HCT116 (cell line): ENCODE measurements at places on chromosomes 7 and 10. TPM values are rescaled to one million over a fixed set of nuclear protein-coding genes. Genes with fewer than 3 reads are reported as not detected.
A peak's percentile ranks its signal among the peaks of the same experiment; 100 is the strongest.

GRCh38 chr7:128874140-128875031 is 11.7 kb downstream of the ATP6V1F start:
- H3K27me3 ChIP-seq = no peaks in the 10 kb centered on the region
- H3K36me3 ChIP-seq = no peaks in the 10 kb centered on the region
- no peak overlapping the region; the same call in 1 of the 2 replicates for H3K27ac ChIP-seq
- DNase-seq = no peak
- peaks cover 18% of the 10 kb centered on the region for H3K4me1 ChIP-seq

GRCh38 chr10:119421891-119422681 is 120.4 kb downstream of the RGS10 start:
- H3K36me3 ChIP-seq = no peaks in the 10 kb centered on the region
- H3K27ac ChIP-seq = no peak overlapping the region
- H3K4me3 ChIP-seq = no peak overlapping the region
- no peak for DNase-seq
- no peaks in the 10 kb centered on the region for H3K4me1 ChIP-seq

DNA sequence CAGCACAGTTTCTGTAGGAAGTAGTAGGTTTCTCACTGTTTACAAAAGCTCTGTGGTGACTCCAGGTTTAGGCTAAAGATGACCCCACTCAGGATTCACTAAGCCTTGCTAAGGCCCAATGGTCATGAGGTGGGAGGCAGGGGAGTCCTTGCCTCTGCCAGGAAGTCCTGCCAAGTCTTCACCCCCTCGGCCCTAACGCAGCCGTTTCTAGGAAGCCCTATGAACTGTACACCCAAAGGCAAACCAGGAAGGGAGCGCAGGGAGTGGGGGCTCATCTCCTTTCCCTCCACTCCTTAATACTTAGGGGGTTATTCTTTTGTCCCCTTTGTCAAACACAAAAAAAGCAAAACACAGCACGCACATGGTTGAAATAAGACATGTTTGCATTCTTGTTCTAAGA is 64.6 kb downstream of the CTBP2 start:
- no peaks in the 10 kb centered on the region for H3K27me3 ChIP-seq
- H3K4me3 ChIP-seq = no peak overlapping the region
- H3K4me1 ChIP-seq = no peaks in the 10 kb centered on the region
- DNase-seq = no peak
- H3K27ac ChIP-seq = no peak overlapping the region

DNA sequence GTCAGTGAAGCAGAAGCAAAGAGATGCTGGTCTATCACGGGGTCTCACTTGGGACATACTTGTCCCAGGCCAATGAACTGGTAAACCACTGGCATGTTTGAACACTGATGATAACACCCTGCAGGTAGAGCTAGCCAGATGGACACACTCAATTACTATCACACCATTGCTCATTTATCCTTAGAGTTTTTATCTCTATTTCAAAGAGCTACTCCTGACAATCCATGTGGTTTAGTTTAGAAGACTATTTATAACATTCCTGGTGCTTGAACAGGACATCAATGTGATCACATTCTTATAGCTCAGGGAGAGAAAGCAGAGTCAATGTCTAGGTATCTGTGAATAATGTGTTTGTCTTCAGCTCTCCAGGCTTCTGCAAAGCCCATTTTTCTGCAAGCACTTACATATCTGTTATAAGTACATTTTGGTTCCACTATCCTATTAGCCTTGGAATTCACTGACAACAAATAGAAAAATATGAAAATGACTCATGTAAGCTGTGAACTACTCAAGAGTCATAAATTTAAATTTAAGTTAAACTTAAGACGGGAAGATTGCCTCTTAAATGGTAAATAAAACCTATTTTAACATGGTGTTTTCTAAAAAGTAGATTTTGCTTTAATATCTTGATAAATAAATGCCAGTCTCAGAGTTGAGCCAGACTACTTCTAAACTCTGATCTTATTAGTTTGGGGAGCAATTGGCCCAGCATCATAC is 106.7 kb upstream of the MBL2 start:
- no peaks in the 10 kb centered on the region for H3K36me3 ChIP-seq
- DNase-seq = no peak
- no peaks in the 10 kb centered on the region for H3K27me3 ChIP-seq

GRCh38 chr10:69774596-69774995 is 27.1 kb upstream of the COL13A1 start:
- no peak overlapping the region for H3K4me3 ChIP-seq
- H3K27me3 ChIP-seq = peaks cover 3% of the 10 kb centered on the region; the same call in 1 of the 2 replicates
- H3K4me1 ChIP-seq = peaks cover 11% of the 10 kb centered on the region
- H3K36me3 ChIP-seq = no peaks in the 10 kb centered on the region

DNA sequence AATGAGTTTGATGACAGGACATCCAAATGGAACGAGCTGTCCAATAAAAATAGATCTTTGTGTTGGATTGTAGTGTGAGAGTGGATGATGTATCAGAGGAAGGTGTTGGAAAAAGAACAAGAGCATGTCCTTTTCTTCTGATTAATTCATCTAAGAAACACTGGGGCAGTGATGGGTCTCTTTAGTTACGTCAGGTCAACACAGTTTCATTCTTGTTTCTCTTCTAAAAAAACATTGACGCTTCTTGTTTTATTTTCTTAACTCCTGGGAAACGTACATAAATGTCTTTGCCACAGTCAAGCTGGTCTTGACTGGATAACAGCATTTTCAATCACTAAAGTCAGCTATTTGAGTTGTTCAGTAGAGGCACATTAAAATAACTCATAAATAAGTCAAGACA is 67.0 kb downstream of the PPP1R9A start:
- no peak overlapping the region for H3K27ac ChIP-seq
- no peak overlapping the region for H3K4me3 ChIP-seq
- H3K27me3 ChIP-seq = no peaks in the 10 kb centered on the region
- no peaks in the 10 kb centered on the region; the same call in 1 of the 2 replicates for H3K4me1 ChIP-seq
- H3K36me3 ChIP-seq = no peaks in the 10 kb centered on the region
- no peak for DNase-seq

DNA sequence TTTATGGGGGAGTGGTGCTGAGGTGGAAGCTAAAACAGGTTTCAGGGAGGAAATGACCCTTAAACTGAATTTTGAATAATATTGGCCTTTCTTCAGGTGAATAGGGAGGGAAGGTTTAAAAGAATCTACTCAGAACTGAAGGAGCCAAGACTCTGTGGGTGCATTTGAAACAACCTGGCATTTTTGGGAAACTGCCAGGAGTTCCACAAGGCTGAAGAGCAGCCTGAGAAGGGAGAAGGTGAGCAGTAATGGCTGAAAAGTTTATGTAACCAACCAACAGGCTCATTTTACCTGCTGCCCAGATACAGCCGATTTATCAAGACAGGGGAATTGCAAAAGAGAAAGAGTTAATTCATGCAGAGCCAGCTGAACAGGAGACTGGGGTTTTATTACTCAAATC is 4.0 kb upstream of the PANK1 start:
- no peaks in the 10 kb centered on the region for H3K36me3 ChIP-seq
- H3K4me1 ChIP-seq = peaks cover 8% of the 10 kb centered on the region; the same call in 1 of the 2 replicates
- H3K27me3 ChIP-seq = no peaks in the 10 kb centered on the region
- DNase-seq = no peak
- no peak overlapping the region for H3K27ac ChIP-seq
- H3K4me3 ChIP-seq = no peak overlapping the region

GRCh38 chr7:111137296-111138192 is 46.6 kb downstream of the LRRN3 start:
- H3K27me3 ChIP-seq = no peaks in the 10 kb centered on the region
- no peak overlapping the region for H3K4me3 ChIP-seq
- H3K36me3 ChIP-seq = no peaks in the 10 kb centered on the region
- peak overlapping the region; percentile 72 for H3K27ac ChIP-seq
- no peak for DNase-seq
- peaks cover 25% of the 10 kb centered on the region for H3K4me1 ChIP-seq

DNA sequence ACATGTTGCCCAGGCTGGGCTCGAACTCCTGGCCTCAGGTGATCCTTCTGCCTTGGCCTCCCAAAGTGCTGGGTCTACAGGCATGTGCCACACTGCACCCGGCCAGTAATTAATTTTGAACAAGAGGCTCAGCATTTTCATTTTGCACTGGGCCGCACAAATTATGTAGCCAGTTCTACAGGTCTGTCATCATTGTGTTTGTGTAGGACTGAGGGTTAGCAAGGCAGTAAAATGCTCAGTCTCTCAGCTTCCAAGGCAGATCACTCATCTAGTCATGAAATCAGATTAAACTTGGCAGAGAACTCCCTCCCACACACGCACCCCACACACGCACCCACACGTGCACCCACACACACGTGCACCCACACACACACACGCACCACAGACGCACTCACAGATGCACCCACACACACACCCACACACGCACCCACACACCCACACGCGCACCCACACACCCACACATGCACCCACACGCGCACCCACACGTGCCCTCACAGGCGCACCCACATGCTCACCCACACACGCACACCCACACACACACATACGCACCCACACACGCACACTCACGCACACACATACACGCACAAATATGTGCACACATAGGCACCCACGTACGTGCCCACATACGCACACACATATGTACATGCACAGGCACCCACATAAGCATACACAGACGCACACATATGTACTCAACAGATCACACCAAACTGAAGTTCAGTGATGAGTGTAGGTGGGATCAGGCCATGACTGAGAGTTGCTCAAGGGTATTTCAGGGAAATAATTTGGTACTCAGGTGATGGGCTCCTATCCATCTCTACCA is 27.8 kb upstream of the PROSER2 start:
- H3K4me1 ChIP-seq = peaks cover 14% of the 10 kb centered on the region
- no peaks in the 10 kb centered on the region for H3K36me3 ChIP-seq
- no peak for DNase-seq
- no peak overlapping the region for H3K27ac ChIP-seq
- no peak overlapping the region for H3K4me3 ChIP-seq
- H3K27me3 ChIP-seq = no peaks in the 10 kb centered on the region

GRCh38 chr7:113232885-113233284 is 114.5 kb upstream of the SMIM30 start:
- H3K4me1 ChIP-seq = no peaks in the 10 kb centered on the region
- H3K27ac ChIP-seq = no peak overlapping the region
- no peaks in the 10 kb centered on the region for H3K36me3 ChIP-seq
- no peak for DNase-seq

- no peaks in the 10 kb centered on the region for H3K36me3 ChIP-seq
- no peak overlapping the region for H3K27ac ChIP-seq
- no peaks in the 10 kb centered on the region for H3K27me3 ChIP-seq
- peaks cover 6% of the 10 kb centered on the region; the same call in 1 of the 2 replicates for H3K4me1 ChIP-seq
- no peak for DNase-seq
These were observed 13.8 kb downstream of the GRK5 start for GRCh38 chr10:119221201-119221600.

GRCh38 chr10:4011136-4011812 is 226.3 kb upstream of the KLF6 start:
- DNase-seq = no peak
- H3K27me3 ChIP-seq = no peaks in the 10 kb centered on the region
- no peaks in the 10 kb centered on the region for H3K36me3 ChIP-seq
- no peak overlapping the region for H3K27ac ChIP-seq

GRCh38 chr10:75506930-75507329 is 75.5 kb downstream of the LRMDA start:
- H3K4me1 ChIP-seq = peaks cover 13% of the 10 kb centered on the region
- DNase-seq = no peak
- no peak overlapping the region for H3K4me3 ChIP-seq
- H3K27me3 ChIP-seq = no peaks in the 10 kb centered on the region
- H3K36me3 ChIP-seq = no peaks in the 10 kb centered on the region

- no peaks in the 10 kb centered on the region for H3K27me3 ChIP-seq
- no peak overlapping the region for H3K27ac ChIP-seq
- no peak for DNase-seq
- no peak overlapping the region for H3K4me3 ChIP-seq
- H3K4me1 ChIP-seq = no peaks in the 10 kb centered on the region; the same call in 1 of the 2 replicates
- H3K36me3 ChIP-seq = no peaks in the 10 kb centered on the region
These were observed 45.5 kb upstream of the CALCR start for GRCh38 chr7:93620057-93620456.

DNA sequence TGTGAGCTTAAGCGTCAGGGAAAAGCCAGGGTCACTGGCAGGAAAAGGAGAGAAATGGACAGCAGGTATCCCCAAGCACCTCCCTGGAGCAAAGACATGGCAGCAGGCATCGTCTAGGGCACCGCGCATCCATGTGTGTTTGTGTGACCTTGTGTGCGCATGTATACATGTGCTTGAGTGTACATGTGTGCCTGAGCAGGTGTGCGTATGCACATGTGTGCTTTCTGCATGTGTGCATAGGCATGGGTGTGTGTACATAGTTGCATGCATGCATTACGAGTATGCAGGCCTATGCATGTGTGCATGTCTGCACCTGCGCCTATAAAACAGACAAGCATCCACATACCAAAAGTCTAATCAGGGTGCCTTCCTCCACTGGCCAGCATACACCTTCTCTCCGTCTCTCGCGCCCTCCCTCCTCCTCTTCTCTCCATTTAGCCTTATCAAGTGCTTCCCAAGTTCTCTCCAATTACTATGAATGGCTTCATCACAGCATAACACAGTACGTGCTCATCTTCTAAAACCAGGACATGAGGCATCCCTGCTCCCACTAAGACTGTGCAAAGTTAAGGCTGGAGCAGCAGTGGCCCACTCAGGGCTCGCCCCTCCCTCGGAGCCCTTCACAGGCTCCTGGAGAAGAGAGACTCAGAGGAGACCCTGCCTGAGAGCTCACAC is 30.6 kb downstream of the RASGEF1A start:
- no peaks in the 10 kb centered on the region for H3K36me3 ChIP-seq
- H3K27ac ChIP-seq = no peak overlapping the region
- H3K4me1 ChIP-seq = no peaks in the 10 kb centered on the region
- H3K4me3 ChIP-seq = no peak overlapping the region

GRCh38 chr7:36405409-36405803 is 15.7 kb downstream of the ANLN start:
- no peaks in the 10 kb centered on the region for H3K27me3 ChIP-seq
- no peak overlapping the region for H3K27ac ChIP-seq

DNA sequence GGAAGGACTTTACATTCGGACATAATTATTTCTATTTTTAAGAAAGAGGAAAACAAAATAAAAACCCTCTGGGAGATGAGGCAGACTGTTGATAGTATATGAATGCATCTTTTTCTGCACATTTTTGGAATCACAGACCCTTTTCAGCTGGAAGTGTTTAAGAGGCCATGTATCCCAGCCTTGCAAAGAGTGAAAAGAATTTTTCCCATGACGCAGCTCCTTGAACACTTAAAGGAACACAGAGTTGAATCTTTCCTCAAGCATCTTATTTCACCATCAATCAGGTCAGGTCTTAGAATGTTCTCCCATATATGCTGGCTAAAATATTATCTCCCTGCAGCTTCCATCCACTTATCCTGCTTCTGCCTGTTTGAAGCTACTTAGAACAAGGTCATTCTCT is 45.9 kb upstream of the PAPSS2 start:
- no peak for DNase-seq
- no peak overlapping the region for H3K4me3 ChIP-seq
- H3K27me3 ChIP-seq = no peaks in the 10 kb centered on the region
- no peak overlapping the region for H3K27ac ChIP-seq

GRCh38 chr7:88314061-88314491 is 7.4 kb upstream of the STEAP4 start:
- no peak for DNase-seq
- no peak overlapping the region for H3K27ac ChIP-seq
- no peak overlapping the region for H3K4me3 ChIP-seq
- H3K27me3 ChIP-seq = no peaks in the 10 kb centered on the region
- no peaks in the 10 kb centered on the region for H3K4me1 ChIP-seq

The ZNF746 gene
- total RNA-seq = 18.7 TPM

The SFTPA1 gene
- 6.5 TPM for total RNA-seq

The ZNF485 gene
- 5.8 TPM for total RNA-seq
